ENCODE measurements at places on chromosomes 1 and 21. TPM values are rescaled to one million over a fixed set of nuclear protein-coding genes. Genes with fewer than 3 reads are reported as not detected.

DNA sequence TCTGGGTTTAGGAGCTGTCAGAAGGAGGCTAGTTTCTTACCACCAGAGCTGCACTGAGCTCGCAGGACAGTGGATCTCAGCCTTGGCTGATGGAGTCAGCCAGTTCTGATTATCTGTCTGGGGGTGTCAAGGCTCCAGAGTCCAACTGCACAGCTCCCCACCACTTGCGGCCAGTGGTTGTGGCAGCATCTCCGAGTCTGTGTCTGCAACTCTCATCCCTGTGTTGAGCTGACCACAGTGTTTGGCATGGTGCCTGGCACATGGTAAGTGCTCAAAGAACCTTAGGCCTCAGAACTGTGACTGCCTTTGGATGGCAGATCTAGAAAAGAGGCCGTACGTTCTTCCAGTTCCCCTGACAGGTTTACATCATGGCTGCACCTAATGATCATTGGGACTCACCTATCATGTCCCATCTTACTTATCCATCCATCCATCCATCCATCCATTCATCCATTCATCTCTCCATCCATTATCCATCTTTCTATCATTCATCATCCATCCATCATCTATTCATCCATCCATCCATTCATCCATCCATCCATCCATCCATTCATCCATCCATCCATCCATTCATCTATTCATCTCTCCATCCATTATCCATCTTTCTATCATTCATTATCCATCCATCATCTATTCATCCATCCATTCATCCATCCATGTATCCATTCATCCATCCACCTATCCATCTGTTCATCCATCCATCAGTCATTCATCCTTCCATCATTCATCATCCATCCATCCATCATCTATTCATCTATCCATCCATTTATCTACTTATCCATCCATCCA lies 114.5 kb downstream of the CRYAA start:
- no peak for ATAC-seq

The CD247 gene
- total RNA-seq, result 0.31 TPM

The ITLN2 gene
- not detected for total RNA-seq

DNA sequence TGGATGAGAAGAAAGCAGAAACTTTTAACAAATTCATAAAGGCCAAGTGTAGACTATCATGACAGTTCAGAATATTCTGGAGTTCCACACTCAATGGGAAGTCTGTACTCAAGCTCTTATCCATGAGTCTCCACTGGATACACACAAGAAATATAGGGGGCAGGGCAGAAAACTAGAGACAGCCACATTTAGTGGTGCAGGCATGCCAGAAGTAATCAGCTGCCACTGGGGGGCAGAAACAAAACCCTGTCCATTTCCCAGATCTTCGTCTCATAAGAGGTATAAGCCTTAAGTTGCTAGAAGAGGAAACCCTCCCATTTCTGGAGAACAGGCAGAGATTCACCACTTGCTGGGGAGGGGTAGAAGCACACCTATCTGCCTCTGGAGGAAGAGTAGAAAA lies 166.8 kb upstream of the GALNT2 start:
- ATAC-seq, result no peak

DNA sequence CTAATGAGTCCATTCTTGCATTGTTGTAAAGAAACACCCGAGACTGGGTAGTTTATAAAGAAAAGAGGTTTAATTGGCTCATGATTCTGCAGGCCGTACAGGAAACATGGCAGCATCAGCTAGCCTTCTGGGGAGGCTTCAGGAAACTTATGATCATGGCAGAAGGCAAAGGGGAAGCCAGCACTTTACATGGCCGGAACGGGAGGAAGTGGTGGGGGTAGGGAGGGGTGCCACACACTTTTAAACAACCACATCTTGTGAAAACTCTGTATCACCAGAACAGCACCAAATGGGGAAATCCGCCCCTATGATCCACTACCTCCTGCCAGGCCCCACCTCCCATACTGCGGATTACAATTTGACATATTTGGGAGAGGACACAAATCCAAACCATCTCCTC lies 43.9 kb downstream of the NOS1AP start:
- ATAC-seq, result no peak

The FAM163A gene
- total RNA-seq, result 0.19 TPM

The MRPL24 gene
- total RNA-seq, result 50.6 TPM

DNA sequence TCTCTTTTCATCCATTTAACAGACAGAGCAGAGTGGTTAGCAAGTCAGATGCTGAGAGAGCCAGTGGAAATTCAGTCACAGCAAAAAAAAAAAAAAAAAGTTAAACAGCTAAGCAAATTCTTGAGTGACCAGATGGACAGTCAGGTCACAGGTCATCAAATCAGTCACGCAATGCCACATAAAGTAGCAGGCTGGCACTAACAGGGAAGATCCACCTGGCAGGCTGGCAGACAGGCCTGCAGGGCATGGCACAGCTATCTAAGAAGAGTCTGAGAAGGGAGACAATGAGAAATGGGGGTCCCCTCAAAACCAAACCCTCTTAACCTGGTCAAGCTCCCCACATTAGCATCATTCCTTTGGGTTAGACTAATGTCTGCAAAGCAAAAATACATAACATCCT lies 371.9 kb downstream of the TTLL7 start:
- ATAC-seq, result no peak

GRCh38 chr1:22089787-22090186 lies 37.3 kb downstream of the CDC42 start:
- no peak for ATAC-seq

DNA sequence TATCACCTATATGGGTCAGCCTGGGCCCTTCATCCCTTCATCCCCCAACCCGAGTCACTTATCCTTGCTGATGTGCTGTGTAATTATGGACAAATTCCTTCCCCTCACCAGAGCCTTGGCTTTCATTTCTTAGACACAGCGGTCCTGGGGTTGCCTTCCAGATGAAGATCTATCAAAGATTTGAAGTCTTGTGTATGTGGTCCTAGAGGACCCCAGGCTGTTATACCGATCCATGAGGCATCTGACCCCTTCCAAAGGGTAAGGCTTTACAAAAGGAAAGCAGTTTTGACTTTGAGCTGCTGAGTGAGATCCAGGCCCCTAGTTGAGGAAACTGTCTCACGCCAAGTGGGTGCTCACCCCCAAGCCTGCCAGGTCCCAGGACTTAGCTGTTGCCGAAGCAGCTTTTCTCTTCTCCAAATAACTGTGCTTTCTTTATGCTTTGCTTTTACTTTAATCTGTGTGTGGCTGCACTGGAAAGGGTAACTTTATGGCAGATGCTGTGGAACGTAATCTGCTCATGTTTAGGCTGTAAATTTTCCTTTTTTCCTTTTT lies 37.6 kb downstream of the MAN1C1 start:
- no peak for ATAC-seq

The CD34 gene
- 70.9 TPM for total RNA-seq

The ZYG11B gene
- 48.3 TPM for total RNA-seq

GRCh38 chr1:203663294-203663693 lies 36.7 kb downstream of the ATP2B4 start:
- ATAC-seq, result peak; percentile 45

GRCh38 chr1:175237389-175237788 lies 44.8 kb upstream of the KIAA0040 start:
- no peak for ATAC-seq

DNA sequence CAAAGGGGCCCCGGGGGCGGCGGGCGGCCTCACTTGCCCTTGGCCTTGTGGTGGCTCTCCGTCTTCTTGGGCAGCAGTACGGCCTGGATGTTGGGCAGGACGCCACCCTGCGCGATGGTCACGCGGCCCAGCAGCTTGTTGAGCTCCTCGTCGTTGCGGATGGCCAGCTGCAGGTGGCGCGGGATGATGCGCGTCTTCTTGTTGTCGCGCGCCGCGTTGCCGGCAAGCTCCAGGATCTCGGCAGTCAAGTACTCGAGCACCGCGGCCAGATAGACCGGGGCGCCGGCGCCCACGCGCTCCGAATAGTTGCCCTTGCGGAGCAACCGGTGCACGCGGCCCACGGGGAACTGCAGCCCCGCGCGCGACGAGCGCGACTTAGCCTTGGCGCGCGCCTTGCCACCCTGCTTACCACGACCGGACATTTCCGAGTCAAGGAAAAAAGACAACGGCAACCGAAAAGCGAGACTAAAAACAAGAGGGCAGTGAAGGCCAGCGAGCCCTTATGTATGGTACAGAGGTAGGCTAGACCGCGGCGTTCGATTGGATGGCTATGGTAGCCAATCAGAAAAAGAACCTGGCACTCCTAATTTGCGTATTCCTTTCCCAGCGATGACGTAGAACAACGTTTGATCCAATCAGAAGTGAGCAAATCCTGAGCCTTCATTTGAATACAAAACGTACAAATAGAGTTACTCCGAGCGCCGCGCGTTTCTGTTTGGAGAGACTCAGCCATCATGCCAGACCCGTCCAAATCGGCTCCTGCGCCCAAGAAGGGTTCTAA lies 29.6 kb upstream of the RNF187 start:
- peak; percentile 95 for ATAC-seq

The RHEX gene
- total RNA-seq, result 3.5 TPM

- no peak for ATAC-seq
Measured at GRCh38 chr21:14850394-14850793, 214.4 kb downstream of the NRIP1 start.

The DENND2D gene
- total RNA-seq, result 6.2 TPM

DNA sequence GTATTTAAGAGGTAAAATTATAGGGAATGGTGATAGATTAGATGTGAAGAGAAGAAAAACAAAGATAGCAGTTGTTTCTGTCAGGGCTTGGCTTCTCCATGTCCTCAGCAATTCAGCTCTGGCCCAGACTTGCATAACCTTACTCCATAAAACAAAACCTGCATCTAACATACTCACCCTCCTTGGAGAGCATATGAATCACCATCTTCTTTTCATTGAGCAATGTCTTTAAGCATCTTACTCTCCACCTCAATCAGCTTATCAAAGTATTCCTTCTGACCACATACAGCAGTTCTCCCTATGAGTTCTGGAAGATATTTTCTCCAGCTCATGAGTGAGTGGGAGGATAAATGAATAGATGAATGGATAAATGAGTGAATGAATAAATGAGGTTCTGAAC lies 49.0 kb downstream of the RAB3B start:
- ATAC-seq, result no peak

The CHI3L2 gene
- total RNA-seq, result 4.7 TPM

The PDC gene
- not detected for total RNA-seq

GRCh38 chr1:77412820-77413530 lies 131.2 kb downstream of the AK5 start:
- ATAC-seq, result no peak

GRCh38 chr1:67723620-67724019 lies 38.6 kb downstream of the GADD45A start:
- ATAC-seq, result peak; percentile 37

The TMPRSS15 gene
- not detected for total RNA-seq

DNA sequence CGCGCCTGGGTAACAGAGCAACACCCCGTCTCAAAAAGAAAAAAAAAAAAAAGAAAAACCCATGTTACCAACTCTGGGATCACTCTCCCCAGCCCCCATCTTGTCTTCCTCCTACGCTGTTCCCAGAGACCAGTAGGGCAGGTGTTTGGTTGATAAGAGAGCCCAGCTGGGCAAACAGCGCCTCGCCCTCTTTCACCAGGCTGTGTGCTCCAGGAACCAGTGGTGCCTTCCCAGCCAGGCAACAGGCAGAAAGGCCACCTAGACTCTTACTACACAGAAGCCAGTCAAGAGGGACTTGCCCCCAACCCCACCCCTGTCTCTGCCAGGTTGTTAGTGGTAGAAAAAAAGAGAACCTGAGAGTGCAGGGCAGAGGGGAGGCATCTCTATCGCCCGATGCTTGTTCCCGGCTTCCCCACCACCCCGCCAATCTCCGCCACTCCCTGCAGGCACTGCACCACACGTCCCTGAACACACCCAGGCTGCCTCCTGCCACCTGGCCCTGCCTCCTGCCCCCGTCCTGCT lies 14.0 kb upstream of the CTRC start:
- ATAC-seq, result no peak

- ATAC-seq, result no peak
Measured at GRCh38 chr1:97647776-97648175, 273.1 kb downstream of the DPYD start.

DNA sequence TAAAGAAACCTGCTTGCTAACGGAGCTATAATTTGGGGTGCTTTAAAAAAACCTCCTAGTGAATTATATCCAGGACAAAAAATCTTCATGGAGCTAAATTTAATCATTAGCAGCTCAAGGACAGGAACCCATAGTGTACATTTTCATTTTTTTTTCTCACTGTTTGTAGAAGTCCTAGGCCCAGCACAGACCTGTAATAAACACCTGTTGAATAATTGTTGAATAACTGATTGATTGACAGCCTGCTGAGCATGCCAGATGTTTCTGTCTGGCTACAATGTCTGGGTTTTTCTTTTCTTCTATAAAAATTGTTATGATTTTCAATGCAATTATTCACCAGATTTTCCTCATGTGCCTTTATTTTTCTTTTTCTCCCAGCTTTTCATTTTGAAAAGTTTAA lies 10.9 kb upstream of the GALNT2 start:
- no peak for ATAC-seq

DNA sequence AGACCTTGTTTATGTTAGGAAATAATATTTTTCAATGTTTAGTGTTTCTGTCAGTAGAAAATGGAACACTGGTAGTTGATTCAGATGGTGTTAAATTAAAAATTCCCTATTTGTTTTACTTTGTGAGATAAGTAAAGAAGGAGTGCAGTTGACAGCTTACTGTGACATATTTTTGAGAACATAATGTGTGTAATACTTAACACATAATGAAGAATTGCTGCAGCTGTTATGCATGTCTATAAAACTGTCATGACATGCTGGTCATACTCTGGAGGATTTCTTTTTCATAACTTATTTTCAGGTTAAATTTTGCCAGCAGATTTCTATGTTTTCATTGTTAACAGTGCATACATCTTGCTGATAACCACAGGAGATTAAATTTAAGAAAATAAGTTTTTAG lies 296.1 kb downstream of the CTH start:
- ATAC-seq, result no peak

GRCh38 chr1:62228883-62229187 lies 34.2 kb downstream of the L1TD1 start:
- no peak for ATAC-seq

DNA sequence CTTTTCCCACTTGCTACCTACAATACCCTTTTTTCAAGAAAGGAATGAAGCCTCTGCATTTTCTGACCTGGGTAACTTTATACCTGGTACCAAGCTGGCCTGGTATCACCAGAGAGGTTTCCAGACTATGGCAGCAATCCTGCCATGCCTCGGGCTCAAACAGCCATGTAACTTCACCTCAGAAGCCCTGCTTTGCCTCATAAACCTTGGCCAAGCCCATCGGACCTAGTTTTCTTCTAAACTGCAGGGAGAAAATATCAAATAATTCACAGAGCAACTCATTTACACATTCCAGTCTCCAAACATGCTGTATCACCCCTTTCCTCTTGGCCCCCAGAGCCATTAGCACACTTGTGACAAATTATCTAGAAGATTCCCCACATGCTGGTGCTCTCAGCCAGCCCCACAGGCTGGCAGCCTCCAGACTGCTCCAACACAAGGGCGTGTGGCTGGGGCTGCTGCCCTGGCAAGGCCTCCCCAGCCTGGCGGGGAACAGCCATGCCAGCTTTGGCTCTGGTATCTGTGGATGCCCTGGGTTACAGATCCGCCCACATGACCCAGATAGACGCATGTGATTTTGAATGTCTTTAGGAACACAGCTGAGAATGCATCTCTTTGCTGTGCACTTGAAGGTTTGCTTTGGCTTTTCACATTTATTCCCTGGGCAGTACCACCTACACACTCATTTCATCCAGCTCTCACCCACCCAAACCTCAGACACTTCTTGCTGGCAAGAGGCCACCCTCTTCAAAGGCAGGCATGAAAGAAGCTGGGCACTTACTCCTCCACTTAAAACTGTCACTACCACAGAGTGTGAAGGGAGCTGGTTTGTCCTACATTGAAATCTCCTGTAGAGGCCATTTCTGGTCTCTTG lies 70.0 kb upstream of the BCAR3 start:
- peak; percentile 41 for ATAC-seq

The CNIH3 gene
- 1.9 TPM for total RNA-seq
